ENCODE measurements at places on chromosomes 7 and 10.

GRCh38 chr7:140061607-140061930 is 1.2 kb downstream of the PARP12 start:
- no peak for DNase-seq

GRCh38 chr10:69801434-69802315 is at the start of gene COL13A1:
TSS of gene COL13A1 (plus strand) at chr10:69801906. CDS start at chr10:69802424, 518 bp downstream.
- DNase-seq: peak; percentile 74

DNA sequence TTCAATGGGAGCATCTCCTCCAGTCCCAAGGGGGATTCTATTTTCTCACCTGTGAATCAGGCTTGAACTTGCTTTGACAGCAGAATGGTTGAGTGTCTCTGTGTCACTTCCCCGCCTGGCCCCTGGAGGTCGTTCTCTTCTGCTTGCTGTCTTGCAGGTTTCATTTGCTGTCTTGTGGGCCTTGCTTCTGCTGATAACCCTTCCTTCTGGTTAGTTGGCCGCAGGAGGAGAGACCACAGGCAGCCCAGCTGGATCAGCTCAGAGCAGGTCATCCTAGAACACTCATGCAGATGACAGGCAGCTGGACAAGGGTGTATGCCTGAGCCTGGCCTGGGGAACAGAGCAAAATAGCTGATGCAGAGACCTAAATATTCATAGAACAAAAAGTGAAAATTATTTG is 344.2 kb upstream of the ADARB2 start:
- no peak for DNase-seq

GRCh38 chr7:131249003-131249402 is 78.7 kb upstream of the MKLN1 start:
- DNase-seq: no peak

GRCh38 chr7:77954773-77955555 is 156.4 kb downstream of the PHTF2 start:
- no peak for DNase-seq

DNA sequence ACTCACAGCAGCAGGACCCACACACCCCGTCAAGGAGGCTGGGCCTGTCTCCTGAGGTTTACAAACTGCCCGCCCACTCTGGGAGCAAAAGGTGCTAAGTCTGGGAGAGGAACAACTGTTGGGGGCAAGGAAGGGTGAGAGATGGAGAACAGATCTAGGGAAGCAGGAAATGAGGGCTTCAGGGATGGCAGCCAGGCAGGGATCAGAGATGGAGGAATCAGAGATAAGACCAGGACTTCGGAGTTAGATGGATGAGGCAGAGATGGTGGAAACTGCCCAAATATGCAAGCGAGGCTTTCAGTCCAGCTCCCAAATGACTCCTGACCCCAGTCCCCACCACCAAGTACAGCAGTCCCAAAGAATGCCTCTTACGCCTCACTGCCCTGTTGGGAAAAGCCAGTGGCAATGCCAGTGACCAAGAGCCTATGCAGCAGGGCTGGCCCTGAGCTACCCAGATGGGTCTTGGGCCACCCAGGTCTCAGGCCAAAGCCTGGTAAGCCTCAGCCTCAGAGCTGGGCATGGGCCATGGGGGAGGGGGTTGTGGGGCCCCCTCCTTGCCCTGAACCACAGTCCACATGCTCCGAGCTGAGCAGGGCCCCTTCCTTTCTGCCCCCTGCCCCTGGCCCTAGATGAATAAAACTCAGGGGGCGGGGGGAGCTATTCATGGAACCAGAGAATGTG is 39.5 kb upstream of the SLF2 start:
- no peak for DNase-seq

DNA sequence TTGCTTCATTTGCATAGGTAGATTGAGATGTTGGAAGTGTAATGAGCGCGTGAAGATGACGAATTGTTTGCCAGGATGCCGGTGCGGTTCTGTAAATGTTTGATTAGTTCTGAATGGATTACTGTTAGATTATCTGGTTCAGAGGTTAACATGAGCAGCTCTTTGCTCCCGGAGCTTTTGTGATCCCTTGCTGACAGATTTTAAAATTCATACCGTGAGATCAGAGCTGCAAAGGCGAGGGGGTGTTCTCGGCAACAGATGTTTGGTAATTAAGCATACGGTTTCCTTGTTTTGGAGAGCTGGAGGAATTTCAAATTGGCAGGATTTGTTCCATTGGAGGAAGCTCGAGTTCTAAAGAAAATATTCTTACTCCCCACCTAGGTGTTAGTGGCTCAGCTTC is 237.8 kb upstream of the GPR26 start:
- DNase-seq: no peak
